ENCODE measurements at places on chromosomes 16 and 17.

DNA sequence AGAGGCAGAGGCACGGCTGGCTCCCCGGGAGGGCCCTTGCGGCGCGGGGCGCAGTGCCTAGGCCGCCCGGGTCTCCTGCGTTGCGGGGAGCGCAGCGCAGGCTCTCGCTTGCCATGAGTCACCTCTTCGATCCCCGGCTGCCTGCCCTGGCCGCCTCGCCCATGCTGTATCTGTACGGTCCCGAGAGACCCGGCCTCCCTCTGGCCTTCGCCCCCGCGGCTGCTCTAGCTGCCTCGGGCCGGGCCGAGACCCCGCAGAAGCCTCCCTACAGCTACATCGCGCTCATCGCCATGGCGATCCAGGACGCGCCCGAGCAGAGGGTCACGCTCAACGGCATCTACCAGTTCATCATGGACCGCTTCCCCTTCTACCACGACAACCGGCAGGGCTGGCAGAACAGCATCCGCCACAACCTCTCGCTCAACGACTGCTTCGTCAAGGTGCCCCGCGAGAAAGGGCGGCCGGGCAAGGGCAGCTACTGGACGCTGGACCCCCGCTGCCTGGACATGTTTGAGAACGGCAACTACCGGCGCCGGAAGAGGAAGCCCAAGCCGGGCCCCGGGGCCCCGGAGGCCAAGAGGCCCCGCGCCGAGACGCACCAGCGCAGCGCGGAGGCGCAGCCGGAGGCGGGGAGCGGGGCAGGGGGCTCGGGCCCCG, 390 bp downstream of the FOXL1 start:
- DNase-seq: no peak

DNA sequence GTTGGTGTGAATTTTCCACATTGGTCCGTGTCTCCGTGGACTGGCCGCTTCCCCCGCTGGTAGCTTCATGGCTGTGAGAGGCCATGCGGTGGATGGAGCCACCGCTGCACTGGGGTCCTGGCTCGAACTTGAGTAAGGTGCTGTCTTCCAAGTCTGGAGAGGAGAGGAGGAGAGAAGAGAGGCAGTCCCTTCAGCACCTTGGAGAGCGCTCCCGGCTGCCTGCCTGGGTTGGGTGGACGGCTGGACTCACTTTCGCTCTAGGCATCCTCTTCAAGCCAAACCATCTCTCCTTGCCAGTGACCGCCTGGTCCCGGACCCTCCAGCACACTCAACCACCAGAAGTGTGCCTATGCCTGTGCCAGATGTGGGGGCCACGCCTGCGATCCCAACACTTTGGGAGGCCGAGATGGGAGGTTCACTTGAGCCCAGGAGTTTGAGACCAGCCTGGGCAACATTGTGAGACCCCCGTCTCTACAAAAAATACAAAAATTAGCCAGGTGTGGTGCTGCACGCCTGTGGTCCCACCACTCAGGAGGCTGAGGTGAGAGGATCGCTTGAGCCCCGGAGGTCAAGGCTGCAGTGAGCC, 6.2 kb downstream of the JPH3 start:
- peak; percentile 45 for DNase-seq

DNA sequence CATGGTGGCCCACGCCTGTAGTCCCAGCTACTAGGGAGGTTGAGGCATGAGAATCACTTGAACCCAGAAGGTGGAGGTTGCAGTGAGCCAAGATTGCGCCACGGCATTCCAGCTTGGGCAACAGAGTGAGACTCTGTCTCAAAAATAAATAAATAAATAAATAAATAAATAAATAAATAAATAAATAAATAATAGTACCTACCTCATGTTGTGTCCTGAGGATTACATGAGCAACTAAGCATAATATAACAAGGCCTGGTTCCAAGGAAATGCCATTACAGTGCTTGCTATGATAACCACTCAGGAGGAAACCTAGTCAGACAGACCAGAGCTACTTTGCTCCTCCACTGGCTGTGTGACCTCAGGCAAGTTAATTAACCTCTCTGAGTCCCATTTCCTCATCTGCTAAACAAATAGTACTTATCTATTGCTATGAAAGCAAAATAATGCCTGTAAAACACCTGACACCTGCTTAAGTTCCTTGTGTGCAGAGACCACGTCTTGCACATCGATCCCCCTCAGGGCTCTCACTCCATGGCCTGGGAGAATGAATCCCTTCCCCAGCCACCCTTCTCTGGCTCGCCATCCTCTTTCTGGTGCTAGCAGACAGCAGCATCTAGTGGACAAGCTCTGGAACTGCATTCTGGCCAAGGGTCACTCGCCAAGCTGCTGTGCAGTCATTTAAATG, 7.5 kb downstream of the EPOP start:
- no peak for DNase-seq

DNA sequence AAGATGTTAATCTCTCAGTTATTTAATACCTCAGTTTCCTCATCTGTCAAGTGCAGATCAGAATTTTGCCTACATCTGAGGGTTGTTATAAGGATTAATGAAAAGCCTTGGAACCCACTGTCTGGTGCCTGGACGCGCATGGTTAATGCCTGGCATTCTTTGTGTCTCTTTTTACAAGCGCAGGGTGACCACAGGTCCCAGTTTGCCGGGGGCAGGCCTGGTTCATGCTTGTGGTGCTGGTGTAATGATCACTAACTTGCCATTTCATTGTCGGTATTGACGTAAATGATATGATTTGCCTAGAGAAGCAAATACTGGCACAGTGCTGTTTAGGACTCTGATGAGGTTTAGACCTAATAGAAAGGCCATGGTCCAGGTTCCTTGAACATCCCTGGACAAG, 23.1 kb downstream of the MRC2 start:
- no peak for DNase-seq

DNA sequence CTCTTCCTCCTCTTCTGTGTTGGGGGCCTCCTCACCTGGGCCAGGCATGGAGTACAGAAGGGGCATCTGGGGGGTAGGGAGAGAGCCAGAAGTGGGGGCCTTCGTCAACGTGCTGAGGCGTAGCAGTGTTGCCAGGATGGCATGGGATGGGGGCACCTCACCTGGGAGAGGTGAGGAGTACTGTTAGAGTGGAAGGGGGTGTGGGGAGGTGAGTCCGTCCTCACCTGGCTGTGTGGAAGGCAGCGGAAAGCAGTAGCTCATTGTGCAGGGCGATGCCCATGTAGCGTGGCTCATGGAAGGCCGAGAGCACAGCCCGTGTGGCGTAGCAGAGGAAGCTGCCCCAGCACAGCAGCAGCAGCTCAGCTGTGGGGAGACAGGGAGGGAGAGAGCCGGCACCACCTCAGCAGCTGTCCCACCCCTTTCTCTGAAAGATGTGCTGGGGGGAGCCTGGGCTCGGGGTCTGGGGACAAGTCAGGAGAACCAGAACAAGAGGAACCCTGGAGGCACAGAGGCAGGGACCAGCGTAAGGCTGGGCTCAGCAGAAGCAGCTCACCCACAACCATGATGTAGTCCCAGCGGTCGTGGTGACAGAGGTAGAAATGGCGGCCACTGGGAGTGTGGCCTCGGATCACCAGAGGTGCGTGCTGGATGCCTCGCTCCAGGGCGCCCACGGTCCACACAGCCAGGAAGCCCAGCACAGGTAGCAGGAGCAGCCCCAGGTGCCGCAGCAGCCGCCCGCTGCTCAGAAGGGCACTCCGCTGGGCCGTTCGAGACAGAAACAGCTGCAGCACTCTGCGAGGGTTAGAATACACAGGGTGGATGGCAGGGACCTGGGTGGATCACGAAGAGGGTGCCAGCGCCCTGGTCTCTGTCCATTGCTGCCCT, 9.0 kb downstream of the GPR179 start:
- DNase-seq: no peak

GRCh38 chr17:79242873-79243602, 168.4 kb downstream of the ENGASE start:
- DNase-seq: no peak

- no peak for DNase-seq
Observed at GRCh38 chr17:63714550-63715277, 14.8 kb upstream of the LIMD2 start.

DNA sequence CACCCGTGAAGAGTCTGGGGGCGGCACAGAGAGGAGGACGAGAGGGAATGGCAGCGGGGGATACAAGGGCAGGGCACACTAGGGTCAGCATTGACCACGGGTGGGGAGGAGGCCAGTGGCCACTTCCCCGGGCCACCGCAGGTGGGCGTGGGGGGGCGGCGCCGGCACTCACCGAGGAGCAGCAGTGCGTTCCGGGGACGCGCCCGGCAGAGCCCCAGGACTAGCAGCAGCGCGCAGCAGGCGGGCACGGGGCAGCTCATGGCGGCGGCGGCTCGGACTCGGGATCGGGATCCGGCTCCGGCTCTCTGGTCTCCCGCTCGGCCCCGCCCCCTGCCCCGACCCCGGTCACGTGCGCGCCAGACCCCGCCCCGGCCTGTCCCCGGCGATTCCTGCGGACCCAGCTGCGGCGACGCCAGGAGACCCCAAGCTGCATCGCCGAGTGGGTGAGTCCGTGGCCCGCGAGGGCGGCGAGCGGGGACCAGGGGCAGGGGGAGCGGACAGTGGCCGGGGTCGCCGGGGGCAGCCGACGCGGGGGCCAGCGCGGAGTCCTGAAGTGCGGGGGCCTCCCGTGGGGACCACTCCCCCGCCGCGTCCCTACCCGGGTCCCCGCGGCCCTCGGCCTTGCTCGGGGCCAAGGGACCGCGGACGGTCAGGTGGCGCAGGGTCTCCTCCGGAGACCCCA, at the start of the genes SGSH and SLC26A11:
Gene SGSH (minus strand): TSS at position 280 of the 682 bp plus-strand sequence. CDS start 20 bp downstream, at position 260.
Gene SLC26A11 (plus strand): TSS at position 374 of the 682 bp plus-strand sequence. CDS start 1,134 bp downstream, outside the sequence.
- DNase-seq: no peak

- DNase-seq: no peak
Observed at GRCh38 chr16:9409560-9410493, 318.4 kb downstream of the HAPSTR1 start.

DNA sequence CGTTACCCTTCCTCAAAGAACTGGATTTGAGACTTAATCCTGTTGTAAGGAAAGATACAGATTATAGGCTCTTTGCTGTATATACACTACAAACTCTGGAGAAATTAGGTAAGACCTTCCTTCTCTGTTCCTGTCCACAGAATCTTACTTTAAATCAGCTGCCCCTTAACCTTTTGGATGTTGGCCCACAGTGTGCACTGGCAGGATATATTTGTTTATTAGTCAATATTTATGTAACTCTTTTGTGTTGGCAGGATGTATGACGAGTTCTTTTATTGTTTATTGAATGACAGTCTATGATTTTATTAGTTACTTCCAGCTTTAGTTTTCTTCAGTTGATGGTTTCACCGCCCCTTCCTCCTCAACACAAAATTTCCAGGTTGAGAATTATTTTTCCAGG, 19.7 kb downstream of the LRRC36 start:
- no peak for DNase-seq
